ENCODE measurements at places on chromosomes 16 and 17.

DNA sequence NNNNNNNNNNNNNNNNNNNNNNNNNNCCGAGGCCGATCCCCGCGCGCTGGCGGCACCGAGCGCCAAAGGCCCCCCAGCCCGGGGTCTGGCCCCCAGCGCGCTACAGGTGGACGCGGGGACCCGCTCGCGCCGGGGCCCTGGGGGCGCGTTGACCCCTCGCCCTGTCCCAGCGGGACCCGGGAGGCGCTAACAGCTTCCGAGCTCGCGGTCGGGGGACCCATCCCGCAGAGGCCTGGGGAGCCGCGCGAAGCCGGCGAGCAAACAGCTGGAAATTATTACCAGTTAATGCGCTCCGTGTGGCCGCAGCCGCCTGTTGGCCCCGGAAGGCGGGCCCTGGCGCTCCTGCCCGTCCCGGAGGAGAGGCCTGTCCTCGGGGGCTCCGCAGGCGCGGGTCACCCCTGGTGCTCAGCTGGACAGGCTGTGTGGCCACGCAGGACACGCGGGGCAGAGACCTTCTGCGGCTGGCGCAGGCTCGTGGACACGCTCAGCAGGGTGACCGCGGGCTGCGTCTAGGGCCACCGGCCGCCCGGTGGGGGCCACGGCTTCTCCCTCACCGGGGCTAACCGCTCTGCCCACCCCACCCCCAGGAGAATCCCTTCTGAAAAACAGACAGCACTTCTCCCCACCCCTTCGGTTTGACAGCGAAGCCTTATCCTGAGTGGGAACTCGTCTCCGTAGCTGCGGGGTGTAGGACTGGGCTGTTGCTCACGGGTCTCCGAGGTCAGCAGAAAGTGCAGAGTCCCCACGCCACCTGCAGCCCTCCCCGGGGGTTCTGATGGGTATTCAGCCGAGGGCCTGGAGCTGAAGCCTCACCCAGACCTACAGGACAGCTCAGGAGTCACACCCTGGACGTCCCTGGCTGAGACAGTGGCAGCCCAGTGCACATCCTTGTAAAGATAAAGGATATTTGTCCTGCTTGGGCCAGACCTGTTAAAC lies 138.7 kb upstream of the RPH3AL start:
- DNase-seq = peak; percentile 61

DNA sequence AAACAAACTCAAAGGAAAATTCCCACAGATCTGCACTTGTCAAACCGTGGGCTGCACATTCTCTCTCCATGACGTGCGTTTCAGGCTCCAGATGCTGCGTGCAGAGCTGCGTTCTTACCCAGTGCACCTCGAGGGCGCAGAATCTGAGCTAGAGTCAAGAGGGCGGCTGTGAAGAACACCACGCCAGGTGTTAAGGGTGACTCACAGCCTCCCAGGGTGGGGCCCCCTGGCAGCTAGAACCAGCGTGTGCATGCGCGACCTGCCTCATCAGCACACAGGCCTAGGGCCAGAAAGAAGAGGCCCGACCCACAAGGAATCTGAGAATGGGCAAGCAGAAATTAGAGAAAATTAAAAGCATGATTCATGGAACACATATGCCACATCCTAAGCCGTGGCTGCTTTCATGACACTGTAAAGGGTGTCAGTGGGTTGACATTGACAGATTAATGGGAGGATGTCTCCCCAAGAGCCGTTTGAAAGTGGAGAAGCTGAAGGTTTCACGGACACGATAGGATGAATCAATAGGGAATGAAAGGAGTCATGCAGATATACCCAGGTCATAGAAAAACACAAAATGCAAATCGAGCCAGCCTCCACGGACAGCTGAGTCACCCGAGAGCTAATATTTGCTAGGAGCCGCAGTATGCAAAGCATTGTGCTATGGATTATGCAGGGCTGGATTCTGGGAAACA lies 29.0 kb downstream of the MARCHF10 start:
- no peak for DNase-seq

- no peak for DNase-seq
These were observed 10.5 kb upstream of the KRT38 start for GRCh38 chr17:41451154-41451728.

GRCh38 chr17:80785477-80786178 lies 206.0 kb upstream of the CHMP6 start:
- DNase-seq = peak; percentile 19

DNA sequence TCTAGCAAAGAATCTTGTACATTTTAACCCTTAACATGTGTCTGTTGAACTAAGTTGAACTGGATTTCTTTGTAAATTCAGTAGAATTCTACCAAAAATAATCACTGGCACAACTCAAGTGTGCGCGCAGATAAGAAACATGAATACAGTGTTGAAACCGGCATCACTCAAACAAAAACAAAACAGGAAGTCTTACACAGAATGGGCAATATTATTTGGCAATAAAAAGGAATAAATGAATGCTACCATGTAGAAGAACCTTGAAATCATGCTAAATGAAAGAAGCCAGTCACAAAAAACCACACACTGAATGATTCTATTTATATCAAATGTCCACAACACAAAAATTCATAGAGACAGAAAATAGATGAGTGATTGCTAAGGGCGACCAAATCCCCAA lies 102.9 kb upstream of the ZFHX3 start:
- DNase-seq = no peak

DNA sequence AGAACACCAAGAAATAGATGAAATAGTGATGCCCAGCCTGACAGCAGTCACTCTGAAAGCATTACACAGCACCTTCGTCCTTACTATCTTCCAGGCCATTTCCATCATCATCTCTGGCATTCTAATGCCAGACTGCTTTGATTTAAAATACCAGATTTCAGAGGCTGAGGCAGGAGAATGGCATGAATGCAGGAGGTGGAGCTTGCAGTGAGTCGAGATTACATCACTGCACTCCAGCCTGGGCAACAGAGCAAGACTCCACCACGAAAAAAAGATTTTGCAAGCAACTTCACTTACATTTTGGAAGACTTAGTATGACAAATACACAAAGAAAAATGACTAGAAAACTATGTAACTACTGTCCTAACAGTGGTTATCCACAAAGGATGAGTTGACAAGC lies 244.0 kb downstream of the CPPED1 start:
- no peak for DNase-seq

GRCh38 chr17:50518384-50519023 lies 10.3 kb downstream of the MYCBPAP start:
- DNase-seq = no peak

All from left lobe of liver (tissue), 2 donors.